ENCODE measurements at places on chromosomes 6 and 20.

DNA sequence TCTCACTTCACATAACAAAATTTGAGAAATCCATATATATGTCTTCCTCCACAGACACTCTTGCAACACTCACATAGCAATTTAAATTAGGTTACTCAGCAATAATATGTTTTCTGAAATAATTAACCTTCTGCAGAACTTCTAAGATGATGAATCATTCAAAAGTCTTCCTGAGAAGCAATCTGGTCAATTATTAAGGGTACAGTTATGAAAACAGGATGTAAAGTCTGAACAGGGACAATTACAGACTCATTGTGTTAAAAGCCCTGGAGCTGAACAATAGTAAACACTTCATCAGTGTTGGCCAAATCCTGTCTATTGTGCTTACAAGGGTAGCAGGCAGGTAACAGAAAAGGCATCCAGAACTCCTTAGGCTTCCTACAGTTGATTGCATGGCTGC, 75.4 kb downstream of the FILIP1 start:
- no peak for DNase-seq

DNA sequence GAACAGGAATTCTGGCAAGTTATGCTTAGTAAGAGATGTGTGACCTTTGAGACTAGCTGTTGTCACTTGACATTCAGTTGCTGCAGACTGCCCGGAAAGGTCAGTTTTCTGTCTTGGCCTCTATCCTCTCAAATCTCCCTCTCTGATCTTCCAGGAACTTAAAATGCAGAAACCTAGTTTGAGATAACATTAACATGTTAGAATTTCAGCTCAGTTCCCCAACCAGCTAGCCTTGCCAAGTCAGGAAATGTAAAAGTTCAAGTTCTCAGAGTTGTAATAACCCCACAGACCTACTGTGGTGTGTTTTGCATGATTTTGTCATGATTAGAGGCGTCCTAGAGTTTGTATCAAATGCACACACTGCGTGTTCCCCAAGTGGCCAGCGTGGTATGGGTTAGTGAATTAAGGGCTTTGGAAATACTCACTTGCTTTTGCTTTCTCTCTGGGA, 46.6 kb downstream of the DUSP22 start:
- DNase-seq = no peak

- DNase-seq = no peak
Measured at GRCh38 chr20:9103955-9104354, 35.1 kb downstream of the PLCB4 start.

DNA sequence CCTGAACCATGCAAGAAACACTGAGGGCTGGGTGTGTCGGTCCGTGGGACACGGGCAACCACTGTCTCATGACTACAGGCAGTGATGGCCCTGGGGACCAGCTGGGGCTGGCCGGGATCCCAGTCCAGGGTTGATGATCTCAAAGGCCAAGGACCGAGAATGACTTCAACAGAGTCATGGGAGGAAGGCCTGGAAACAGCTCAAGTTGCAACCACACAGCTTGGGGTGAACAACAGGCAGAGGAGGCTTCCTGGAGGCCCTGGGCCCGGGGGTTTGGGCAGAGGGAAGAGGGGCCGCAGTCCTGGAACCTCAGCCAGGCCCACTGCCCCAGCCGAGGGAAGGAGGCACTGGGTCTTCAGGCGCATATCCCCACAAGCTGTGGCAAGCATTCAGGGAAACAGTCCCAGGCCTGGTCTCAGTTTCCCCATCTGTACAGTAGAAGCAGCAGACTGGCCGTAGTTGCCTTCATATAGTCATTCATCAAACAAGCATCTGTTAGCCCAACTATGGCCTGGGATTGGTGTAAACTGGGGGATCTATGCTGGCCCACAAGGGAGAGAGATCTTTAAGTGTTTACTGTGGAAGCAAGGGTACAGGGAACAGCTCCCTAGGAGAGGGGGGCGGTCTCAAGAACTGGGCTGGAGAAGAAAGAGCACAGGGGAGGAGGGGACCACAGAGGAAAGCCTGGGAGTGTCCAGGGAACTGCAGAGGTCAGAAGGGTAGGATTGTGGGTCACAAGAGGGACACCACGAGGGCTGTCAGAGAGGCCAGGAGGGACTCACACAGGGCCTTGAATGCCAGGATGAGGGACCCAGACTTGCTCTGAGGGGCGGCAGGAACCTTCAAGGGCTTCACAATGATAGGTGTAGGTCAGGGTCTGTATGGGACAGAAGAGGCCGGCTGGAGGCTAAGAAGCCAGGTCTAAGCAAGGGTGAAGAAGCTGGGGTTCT, 2.1 kb downstream of the MYL9 start:
- no peak for DNase-seq

- DNase-seq = no peak
Measured at GRCh38 chr20:12969071-12969669, 39.6 kb upstream of the SPTLC3 start.

DNA sequence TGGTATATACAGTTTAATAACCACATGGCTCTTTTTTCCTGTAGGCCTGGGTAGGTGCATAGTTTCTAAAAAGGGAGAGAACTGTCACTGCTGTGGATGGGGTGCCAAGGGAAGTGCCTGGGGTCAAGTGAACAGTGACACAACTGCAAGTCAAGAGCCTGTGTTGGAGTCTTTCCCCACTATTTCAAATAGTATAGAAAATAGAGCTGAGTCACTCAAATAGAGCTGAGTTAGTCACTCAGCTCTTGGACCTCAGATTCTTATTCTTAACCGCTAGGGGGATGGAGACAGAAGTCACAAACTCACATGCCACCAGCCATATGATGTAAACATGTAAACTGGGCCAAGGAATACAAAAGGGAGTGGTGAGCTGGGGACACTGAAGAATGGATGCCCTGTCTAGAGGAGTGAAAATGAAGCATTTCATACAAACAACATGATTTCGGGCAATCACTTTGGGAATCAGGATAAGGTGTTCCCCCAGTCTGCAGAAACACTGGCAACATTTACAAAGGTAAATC, 2.1 kb downstream of the NQO2 start:
- no peak for DNase-seq

DNA sequence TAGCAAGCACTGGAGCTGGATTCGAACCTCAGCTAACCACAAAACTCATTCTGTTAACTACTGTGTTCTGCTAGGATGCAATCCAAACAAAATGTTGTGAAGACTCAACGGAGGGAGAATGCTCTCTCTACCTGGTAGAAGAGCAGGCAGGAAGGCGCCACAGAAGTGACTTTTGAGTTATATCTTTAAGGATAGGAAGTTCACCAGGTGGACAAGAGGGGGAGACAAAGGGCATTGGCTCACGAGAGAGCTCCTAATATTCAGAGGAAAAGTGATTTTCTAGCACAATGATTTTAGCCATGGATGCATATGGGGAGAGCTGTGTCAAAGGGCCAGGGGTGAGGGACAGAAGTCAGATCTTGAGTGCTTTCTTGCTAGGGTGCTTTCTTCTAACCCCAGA, 108.4 kb upstream of the MAFB start:
- DNase-seq = no peak

GRCh38 chr6:69090132-69090531, 455.1 kb downstream of the ADGRB3 start:
- DNase-seq = no peak

DNA sequence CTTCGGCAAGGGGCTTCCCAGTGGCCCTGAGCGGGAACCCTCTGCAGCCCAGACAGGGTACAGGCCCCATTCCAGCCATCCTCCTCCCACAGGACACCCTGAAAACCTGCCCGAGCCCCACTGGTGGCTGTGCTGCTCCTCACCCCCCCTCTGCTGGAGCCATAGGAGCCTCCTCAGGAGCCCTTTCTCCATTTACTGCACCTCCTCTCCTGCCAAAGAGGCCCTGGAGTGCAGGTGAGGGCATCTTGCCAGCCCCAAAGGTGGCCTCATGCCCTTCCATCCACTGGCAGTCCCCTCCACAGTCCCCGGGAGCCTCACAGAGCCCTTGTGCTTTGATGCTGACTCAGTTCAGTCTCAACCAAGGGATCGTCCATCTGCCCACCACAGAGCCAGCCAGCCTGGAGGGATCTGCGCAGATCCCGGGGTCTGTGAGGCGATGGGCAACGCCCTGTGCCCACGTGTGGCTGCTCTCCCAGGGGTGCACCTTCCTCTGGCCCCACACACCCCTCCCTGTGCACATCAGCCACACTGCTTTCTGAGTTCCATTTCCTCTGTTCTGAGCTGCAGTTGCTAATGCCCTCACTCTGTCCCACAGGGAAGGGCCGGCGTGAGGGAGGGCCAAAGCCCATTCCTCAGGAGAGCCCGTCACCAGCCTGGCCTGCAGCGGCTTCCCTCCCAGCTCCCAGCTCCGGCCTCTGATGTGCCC, 228.5 kb downstream of the DLL1 start:
- no peak for DNase-seq

- DNase-seq = no peak
Measured at GRCh38 chr6:17303444-17303843, 22.3 kb downstream of the RBM24 start.

- no peak for DNase-seq
Measured at GRCh38 chr6:4069199-4069598, 9.7 kb downstream of the FAM217A start.

GRCh38 chr6:35147026-35147425, 5.9 kb upstream of the TCP11 start:
- DNase-seq = no peak

GRCh38 chr6:124825564-124825963, 136.7 kb upstream of the RNF217 start:
- no peak for DNase-seq

DNA sequence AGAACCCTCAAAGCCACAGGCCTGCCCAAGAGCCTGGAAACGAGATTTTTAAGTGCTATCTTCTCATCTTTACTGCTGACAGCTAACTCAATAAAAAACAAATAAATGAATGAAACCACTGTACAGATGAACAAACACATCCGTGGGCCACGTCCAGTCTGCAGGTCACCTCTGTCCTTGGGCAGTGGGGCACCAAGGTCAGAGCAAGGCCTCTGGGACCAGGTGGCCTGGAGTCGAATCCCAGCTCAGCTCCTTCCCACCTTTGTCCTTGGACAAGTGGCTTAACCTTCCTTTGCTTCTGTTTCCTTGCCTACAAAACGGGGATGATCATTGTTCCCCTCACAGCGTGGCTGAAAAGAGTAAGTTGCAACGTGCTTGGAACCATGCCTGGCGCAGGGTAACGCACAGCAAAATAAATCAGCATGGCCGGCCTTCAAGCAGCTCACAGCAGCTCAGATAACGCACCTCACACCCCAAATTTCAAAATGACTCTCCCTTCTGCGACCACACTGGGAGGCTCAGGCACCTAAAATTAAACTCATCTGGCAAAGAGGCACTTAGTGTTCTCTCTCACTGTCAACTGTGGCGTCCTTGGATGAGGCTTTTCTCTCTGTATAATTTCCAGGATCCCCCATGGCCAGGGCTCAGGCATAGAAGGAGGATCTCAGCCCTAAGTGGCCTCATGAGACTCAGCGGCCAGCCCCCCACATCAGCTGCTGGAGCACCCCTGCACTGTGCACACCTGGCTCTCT, 35.7 kb downstream of the RRBP1 start:
- no peak for DNase-seq

DNA sequence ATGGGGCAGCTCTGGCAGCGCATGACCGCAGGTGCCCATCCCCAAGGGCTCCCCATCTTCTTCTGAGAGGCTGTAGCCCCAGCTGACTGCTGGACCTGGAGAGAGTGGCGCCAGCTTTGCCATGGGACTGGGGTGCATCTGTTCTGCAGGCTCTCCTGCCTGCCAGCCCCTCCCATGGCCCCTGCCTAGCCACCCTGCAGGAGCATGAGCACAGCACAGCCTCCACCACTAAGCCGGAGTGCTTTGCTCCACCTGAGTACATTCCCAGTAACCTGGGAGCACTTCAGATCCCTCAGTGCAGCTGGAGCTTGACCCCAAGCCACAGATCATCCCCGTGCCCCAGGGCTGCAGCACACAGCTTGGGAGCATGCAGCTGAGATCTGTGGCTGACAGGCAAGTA, 16.0 kb downstream of the DEFB125 start:
- DNase-seq = no peak

DNA sequence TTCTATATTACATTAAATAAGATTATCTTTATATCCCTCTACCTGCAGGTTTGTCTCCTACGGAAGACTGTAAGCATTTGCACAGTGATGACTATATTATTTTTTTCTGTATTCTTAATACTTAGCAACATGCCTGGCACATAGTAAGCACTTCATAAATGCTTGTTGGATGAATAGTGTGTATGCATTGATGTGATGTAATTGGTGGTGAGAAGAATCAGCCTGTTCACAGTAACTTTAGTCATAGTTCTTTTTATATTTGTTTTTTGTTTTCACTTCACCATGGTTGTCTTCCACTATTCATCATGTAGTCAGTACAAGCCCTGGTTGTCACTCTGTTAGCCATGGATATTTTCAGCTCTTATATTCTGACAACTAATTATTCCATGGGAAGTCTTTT, 184.0 kb upstream of the FLRT3 start:
- no peak for DNase-seq

- no peak for DNase-seq
Measured at GRCh38 chr6:132122176-132122575, 171.0 kb upstream of the CCN2 start.

DNA sequence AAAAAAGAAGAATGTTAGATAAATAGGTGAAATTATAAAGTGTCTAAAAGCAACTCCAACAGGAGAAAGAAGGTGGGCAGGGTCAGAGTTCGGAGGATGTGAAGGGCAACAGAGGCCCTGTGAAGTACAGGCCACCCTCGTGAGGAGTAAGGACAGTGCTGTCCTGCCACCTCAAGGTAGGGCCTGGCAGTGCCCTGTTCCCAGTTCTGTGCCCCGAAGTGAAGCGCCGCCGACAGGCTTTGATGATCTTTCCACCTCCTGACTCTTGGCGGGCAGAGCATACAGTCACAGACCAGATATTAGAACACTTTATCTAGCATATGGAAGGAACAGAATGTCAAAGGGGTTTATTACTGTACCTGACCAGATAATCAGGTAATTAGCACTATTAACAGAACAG, 75.8 kb downstream of the GJA10 start:
- no peak for DNase-seq

GRCh38 chr6:56188429-56188828, 59.0 kb downstream of the COL21A1 start:
- DNase-seq = no peak

- DNase-seq = no peak
Measured at GRCh38 chr6:40957616-40958492, 81.2 kb downstream of the UNC5CL start.

GRCh38 chr6:78268591-78269452, 598.5 kb upstream of the IRAK1BP1 start:
- DNase-seq = no peak

DNA sequence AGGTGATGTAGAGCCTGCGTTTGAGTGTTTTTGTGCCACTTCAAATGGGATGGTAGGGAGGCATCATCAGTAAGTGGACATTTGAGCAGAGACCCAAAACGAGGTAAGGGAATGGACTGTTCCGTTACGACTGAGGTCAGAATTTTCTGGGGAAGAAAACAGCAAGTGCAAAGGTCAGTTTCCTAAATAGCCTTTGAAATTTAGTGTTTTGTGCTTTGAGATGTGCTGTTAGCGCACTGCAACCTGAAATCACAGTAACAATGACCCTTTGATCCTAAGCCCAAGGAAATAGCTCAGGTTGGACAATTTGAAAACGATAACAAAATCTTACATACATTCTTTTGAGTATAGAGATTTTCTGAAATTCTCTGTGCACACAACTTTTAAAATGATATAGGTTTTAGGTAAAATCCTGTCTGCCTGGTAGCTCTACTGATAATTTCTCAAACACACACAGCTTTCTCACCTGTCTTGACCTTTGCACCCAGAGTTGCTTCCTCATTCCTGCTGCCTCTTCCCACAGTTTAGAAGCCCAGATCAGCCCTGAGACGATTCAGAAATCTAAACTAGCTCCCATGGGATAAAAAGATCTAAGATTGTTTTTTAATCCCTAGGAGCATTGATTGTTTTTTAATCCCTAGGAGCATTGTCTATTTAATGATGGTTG, 22.1 kb downstream of the DCBLD1 start:
- DNase-seq = no peak

All from hypothalamus (tissue), 51 donors.